ENCODE measurements at places on chromosomes 4 and X. TPM values are rescaled to one million over a fixed set of nuclear protein-coding genes. Genes with fewer than 3 reads are reported as not detected.

The ATP7A gene
- 4.6 TPM for polyA plus RNA-seq

DNA sequence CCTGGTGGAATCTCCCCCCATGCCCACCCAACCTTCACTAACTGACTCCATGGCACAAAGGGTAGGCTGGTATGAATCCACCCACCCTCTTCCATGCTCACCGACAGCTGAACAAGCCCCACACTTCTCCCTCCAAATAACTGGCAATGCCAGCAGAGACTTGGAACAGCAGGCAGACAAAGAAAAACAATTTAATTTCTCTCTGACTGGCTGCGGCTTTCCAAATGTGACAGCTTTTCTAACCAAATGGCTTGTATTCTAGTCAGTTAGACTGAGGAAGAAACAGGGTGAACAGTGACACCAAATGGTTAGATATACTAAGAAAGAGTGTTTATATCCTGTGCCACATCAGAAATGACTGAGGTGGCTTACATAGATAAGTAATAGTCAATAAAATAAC lies 199.3 kb upstream of the ADAMTS3 start:
- no peaks in the 10 kb centered on the region for H3K4me1 ChIP-seq
- H3K27me3 ChIP-seq: no peaks in the 10 kb centered on the region
- no peak overlapping the region for H3K4me3 ChIP-seq
- H3K27ac ChIP-seq: no peak overlapping the region

DNA sequence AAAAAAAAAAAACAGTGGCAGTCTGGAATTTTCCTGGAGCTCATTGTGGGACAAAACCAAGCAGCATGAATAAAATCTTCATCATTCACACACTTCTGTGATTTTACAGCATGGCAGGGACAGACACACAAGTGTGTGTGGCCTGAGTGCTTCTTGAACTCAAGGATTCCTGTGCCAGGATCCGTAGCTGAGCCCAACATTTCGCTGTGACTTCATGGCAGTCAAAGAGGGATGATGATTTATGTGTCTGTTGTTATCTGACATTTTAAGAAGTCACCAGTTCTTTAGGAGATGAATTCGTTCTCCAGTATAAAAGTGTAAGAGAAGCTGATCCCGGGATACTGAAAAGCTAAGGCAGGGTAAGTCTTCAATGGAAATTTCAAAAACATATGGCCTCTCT lies 57.0 kb downstream of the ING2 start:
- no peak overlapping the region for H3K4me3 ChIP-seq
- no peak overlapping the region for H3K27ac ChIP-seq
- no peaks in the 10 kb centered on the region for H3K36me3 ChIP-seq
- no peaks in the 10 kb centered on the region for H3K4me1 ChIP-seq

DNA sequence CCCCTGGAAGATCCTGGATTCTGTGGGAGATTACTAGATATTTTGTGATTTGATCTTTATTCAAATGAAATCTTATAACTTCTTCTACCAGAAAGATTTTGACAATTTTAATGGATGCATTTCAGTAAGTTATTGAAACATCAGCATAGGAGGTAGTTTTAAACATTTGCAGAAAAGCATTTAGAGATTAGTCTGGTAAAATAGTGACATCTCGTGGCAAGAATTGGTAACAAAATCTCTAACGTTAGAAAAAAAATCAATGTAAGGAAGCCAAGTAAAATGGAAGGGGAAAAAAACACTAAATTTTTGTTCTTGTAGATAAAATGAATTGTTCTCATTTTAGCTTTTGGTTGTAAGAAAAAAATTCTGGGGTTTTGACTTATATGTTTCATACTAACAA lies 73.3 kb downstream of the TASL start:
- H3K36me3 ChIP-seq: no peaks in the 10 kb centered on the region
- H3K4me1 ChIP-seq: no peaks in the 10 kb centered on the region
- no peak for DNase-seq
- no peak overlapping the region for H3K27ac ChIP-seq
- no peaks in the 10 kb centered on the region for H3K27me3 ChIP-seq

- H3K4me1 ChIP-seq: no peaks in the 10 kb centered on the region
- no peak for DNase-seq
- H3K36me3 ChIP-seq: no peaks in the 10 kb centered on the region
- H3K27me3 ChIP-seq: no peaks in the 10 kb centered on the region
- H3K27ac ChIP-seq: no peak overlapping the region
Measured at GRCh38 chr4:105967058-105967658, 71.9 kb downstream of the NPNT start.

The FAM149A gene
- 0.31 TPM for polyA plus RNA-seq

DNA sequence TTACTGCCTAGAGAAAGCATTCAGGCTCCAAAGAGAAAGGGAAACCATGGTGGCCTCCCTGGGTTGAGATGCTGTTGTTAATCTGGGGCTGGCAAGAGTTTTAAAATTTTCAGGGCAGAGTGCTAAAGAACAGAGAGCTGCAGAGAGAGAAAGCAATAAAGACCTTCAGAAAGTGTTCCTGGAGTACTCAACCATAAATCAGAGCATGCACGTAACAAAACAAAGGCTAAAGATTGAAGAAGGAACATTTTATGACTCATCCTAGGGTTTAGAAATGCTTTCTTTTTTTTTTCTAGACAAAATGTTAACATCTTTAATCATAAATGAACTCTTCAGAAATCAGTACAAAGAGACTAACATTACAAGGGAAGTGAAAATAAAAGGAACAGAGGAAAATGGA lies 562.3 kb upstream of the NDST4 start:
- H3K27me3 ChIP-seq: no peaks in the 10 kb centered on the region
- no peak overlapping the region for H3K27ac ChIP-seq
- H3K4me3 ChIP-seq: no peak overlapping the region
- no peaks in the 10 kb centered on the region for H3K36me3 ChIP-seq

The NXF2 gene
- not detected for polyA plus RNA-seq

The PDLIM3 gene
- not detected for polyA plus RNA-seq

DNA sequence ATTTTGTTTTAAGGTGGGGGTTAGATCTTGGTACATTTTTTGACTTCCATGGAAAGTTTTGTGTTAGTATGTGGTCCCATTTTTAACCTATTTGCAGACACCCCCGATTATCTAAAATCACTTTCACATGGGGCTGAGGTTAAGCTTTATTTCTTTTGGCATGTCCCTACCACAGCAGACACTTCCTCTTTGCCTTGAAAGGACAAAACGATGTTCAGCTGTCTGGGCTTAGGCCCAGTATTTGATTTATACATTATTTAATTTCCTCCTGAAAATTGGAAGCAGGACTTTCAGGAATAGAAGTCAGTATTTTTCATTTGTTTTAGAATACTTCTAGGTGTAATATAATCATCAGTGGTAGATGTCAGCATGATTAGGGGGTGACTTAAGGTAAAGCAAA lies 112.4 kb upstream of the SPRY1 start:
- H3K4me1 ChIP-seq: no peaks in the 10 kb centered on the region
- H3K27ac ChIP-seq: no peak overlapping the region
- no peaks in the 10 kb centered on the region for H3K27me3 ChIP-seq
- no peaks in the 10 kb centered on the region for H3K36me3 ChIP-seq
- H3K4me3 ChIP-seq: no peak overlapping the region
- DNase-seq: no peak

DNA sequence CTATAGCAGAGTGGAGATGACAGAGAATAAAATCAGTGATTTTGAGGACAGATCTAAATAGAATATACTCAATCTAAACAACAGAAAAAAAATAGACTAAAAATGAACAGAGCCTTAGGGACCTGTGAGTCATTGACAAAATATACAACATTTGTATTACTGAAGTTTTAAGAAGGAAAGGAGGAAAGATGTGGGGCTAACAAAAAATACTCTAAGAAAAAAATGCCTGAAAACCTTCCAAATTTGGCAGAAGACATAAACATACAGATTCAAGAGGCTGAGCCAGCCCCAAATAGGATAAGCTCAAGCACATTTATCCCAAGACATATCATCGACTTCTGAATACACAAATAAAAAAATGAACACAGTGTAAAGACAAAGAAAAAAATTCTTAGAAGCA lies 123.6 kb upstream of the INTU start:
- H3K36me3 ChIP-seq: no peaks in the 10 kb centered on the region
- no peaks in the 10 kb centered on the region for H3K4me1 ChIP-seq
- H3K27me3 ChIP-seq: no peaks in the 10 kb centered on the region
- no peak for DNase-seq
- no peak overlapping the region for H3K4me3 ChIP-seq

DNA sequence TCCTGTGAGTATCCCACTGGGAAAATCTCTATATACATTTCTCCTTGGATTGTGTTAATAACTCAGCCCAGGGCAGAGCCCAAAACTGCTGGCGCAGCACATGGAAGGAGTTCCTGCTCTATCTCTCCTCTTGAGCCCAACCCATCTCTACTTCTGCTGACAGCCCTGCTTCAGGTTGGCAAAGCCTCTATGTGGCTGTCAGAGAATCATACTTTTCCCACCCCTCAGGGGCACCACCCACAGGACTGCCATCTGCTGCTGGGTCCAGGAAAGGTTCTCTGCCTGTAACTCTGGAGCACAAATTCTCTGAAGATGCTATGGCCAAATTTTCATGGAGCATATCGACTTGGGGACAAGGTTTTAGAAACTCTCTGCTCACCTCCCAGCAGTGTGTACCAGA lies 278.5 kb upstream of the EMCN start:
- H3K4me1 ChIP-seq: no peaks in the 10 kb centered on the region
- DNase-seq: no peak
- no peaks in the 10 kb centered on the region for H3K27me3 ChIP-seq
- no peak overlapping the region for H3K27ac ChIP-seq
- H3K4me3 ChIP-seq: no peak overlapping the region

DNA sequence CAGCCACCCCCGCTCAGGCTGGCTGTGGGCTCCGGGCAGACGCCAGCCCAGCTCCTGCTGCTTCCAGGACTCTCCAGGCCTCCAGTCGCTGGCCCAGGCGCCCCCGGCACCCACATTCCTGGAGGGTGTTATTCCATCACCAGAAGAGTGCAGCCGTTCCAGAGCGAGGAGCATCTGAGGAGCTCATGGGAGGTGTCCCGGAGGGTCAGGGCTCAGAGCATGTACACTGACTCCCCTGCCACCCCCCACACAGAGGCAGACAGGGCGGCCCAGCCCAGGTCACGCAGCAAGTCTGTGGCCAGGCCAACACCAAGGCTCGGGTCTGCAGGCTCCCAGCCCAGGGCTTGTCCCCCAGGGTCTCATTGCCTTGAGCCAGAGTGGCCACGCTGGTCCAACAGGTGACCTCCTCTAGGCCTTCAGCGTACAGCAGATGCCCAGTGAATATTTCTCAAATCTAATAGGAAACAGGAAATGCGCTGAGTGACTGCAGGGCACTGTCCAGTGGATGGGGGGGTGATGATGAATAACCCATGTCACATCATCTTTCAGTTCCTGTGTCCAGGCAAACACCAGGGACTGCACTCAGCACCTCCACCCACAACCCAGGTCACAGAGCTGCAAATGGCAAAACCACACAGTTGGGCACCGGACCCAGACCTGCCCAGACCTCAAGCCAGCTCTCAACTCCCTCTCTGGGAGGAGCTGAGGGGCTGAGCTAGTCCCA lies 37.2 kb downstream of the ABLIM2 start:
- DNase-seq: no peak
- no peaks in the 10 kb centered on the region for H3K27me3 ChIP-seq
- H3K4me1 ChIP-seq: peaks cover under 1% of the 10 kb centered on the region
- no peak overlapping the region for H3K27ac ChIP-seq
- H3K36me3 ChIP-seq: no peaks in the 10 kb centered on the region

- DNase-seq: no peak
- H3K36me3 ChIP-seq: no peaks in the 10 kb centered on the region
- H3K27ac ChIP-seq: no peak overlapping the region
- H3K4me1 ChIP-seq: no peaks in the 10 kb centered on the region
- H3K4me3 ChIP-seq: no peak overlapping the region
Measured at GRCh38 chr4:122591196-122591595, 29.7 kb downstream of the IL21 start.

The MOSPD2 gene
- polyA plus RNA-seq: 7.4 TPM

DNA sequence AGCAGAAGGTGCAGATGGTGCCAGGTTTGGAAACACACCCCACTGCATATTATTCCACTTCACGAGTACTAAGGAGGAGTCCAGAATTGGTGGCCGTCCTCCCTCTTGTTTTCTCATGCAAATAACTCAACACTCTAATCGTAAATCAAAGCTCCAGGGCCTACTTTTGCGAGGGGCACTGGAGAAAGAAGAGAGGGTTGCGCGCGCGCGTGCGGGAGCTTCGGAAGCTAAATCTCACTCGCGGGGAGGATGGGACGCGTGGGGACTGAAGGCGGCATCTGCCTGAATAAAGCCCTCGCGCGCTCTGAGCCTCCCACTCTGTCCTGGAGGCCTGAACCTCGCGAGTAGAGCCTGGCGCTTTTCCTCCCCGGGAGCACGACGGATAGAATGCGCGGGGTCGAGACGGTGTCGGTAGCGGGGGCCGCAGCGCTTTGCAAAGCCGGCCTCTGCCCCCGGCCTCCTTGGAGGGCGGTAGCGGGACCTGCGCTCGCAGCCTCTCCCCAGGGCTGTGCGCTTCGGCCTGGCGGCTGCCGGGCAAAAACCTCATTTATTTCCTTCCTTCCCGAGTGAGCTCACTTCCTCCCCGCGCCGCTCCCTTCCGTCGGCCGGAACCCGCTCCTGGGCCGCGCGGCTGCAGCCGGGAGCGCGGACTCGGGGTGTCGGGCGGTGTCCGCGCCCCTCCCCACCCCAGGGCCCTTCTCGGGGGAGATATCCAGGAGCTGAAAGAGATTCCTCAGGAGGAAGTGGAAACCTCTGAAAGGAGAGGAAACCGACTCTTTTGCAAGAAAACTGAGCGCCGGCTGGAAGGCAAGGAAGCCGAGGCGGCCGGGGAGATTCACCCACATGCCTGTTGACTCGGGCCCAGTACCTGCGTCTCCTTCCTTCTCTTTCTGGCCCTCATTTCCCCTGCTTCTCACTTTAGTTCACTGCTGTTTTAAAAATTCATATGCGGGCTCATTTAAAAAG lies 20.7 kb downstream of the HAND2 start:
- peaks cover 22% of the 10 kb centered on the region for H3K4me1 ChIP-seq
- peak overlapping the region; percentile 20 for H3K4me3 ChIP-seq
- DNase-seq: no peak
- H3K27me3 ChIP-seq: peaks cover 32% of the 10 kb centered on the region

GRCh38 chr4:180281724-180282123 lies 1961.5 kb upstream of the TENM3 start:
- no peak overlapping the region for H3K4me3 ChIP-seq
- H3K27ac ChIP-seq: no peak overlapping the region
- H3K27me3 ChIP-seq: no peaks in the 10 kb centered on the region

The CDX4 gene
- not detected for polyA plus RNA-seq

DNA sequence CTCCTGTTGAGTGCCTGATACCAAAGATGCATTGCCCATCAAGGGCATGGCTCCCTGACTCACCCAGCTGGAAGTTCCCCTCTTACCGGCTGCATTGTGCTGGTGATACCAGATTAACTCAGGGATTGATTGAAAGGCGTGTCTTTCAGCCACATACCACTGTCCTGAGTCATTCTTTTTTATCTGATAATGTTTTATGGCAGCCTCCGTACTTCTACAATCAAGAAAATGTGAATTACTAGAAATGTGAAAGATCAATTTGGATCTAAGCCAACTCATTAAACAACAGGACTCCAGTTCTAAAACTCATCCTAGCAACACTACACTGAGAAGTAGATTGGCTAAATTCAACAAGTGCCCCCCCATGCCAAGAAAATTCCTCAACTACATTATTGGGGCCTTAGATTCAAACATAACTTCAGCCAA lies 40.0 kb downstream of the TXK start:
- H3K4me3 ChIP-seq: no peak overlapping the region
- H3K27me3 ChIP-seq: no peaks in the 10 kb centered on the region
